ENCODE measurements at places on chromosomes 2 and 18.
A peak's percentile ranks its signal among the peaks of the same experiment; 100 is the strongest.

- DNase-seq = no peak
These were observed 670.3 kb upstream of the HS6ST1 start for GRCh38 chr2:128988967-128989366.

GRCh38 chr2:90069290-90069894 lies 1377.9 kb downstream of the RPIA start:
- no peak for DNase-seq

- DNase-seq = no peak
These were observed 93.8 kb downstream of the NRP2 start for GRCh38 chr2:205776139-205776538.

GRCh38 chr2:8424997-8425900 lies 256.6 kb upstream of the ID2 start:
- no peak for DNase-seq

- DNase-seq = no peak
These were observed 6.7 kb downstream of the TUBB6 start for GRCh38 chr18:12314591-12315305.

DNA sequence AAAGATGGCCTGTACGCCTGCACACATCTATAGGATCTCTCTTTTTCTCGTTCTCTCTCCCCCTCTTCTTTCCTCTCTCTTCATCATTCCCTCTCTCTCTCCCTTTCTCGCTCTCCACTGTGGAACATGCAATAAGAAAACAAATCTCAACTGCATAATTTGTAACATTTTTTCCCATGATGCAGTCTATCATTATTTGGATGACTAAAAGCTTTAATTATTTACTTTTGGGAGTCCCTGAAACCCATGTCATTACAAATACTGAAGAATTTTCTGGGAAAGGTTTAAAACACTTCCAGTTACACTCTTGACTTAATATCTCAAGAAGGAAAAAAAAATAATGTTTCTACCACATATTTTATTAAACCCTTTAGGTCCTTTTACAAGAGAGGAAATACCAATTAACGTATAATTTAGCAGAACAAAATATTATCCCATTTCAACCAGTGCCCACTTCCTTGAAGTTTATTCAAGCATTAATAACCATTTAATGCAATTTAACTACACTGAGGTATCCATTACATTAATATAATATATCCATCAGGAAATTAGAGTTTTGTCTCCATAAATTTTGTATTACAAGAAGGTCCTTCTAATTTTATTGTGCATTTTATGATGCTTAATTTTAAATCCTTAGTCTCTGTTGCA lies 1615.2 kb upstream of the ACVR2A start:
- DNase-seq = no peak

DNA sequence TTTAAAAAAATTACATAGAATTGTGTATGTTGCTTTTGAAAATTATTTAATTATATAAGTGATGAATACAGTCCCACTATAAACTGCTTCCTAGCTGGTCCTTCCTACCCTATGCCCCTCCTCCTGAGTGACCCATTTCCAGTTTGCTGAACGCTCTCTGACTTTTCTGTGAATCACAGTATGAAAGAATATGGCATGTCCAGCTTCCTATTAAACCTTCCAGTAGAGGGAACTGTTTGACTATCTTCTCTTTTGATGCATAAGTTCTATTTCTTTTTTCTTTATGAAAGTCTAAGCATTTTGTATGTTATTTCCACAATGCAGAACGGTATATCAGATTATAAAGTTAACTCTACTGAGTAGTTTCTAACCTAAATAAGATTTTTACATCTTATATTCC lies 41.3 kb downstream of the PSMG2 start:
- DNase-seq = peak; percentile 15

DNA sequence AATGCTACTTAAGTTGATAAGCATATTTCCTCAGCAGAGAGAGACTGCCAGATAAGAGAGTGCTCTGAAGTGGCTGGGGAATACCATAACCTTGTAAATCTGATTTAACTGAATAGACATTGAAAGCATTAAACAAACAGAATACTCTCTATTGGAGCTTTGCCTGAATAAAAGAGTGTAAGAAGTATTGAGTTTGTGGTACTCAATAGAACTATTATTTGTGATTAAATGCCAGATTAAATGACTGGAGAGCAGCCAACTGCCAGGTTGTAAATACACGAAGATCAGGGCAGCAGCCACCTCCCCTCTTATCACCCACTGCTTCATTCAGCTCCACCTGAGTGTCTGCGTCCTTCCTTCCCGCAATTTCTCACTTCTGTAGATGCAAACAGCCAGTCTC lies 373.6 kb downstream of the DCDC2C start:
- DNase-seq = no peak

GRCh38 chr2:33023728-33024500 lies 77.2 kb downstream of the LTBP1 start:
- DNase-seq = no peak

- no peak for DNase-seq
These were observed 917.6 kb upstream of the ACVR2A start for GRCh38 chr2:146927080-146927711.

DNA sequence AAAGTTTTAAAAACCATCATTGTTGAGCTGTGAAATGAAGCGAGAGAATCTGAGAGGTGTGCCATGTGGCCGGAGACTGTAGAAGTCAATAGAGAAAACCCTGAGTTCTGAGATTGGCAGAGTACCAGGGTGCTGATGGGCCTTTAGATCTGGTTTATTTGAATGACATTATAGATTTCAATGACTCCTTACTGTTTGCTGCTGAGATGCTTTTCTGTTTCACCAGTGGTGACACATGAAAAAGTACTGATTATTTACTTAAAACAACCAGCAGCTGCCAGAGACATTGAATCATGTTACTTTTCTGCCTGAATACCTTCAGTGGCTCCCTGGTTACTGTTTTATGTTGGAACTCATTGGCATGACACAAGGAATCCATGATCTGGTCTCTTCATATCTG lies 602.7 kb upstream of the ZNF804A start:
- no peak for DNase-seq

GRCh38 chr18:5424903-5425664 lies 118.7 kb downstream of the EPB41L3 start:
- peak; percentile 30 for DNase-seq

- DNase-seq = no peak
These were observed 142.9 kb upstream of the ZNF521 start for GRCh38 chr18:25494888-25495287.

GRCh38 chr2:36697424-36698066 lies 1.0 kb downstream of the VIT start:
- no peak for DNase-seq

DNA sequence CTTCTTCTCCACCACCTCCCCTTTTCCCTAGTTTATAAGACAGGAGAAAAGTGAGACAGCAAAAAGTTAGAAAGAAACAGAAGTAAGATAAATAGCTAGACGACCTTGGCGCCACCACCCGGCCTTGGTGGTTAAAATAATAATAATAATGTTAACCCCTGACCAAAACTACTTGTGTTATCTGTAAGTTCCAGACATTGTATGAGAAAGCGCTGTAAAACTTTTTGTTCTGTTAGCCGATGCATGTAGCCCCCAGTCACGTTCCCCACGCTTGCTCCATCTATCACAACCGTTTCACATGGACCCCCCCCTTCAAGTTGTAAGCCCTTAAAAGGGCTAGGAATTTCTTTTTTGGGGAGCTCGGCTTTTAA lies 1.5 kb upstream of the BUB1 start:
- no peak for DNase-seq

GRCh38 chr2:46562451-46562840 lies 83.1 kb downstream of the TMEM247 start:
- DNase-seq = no peak

DNA sequence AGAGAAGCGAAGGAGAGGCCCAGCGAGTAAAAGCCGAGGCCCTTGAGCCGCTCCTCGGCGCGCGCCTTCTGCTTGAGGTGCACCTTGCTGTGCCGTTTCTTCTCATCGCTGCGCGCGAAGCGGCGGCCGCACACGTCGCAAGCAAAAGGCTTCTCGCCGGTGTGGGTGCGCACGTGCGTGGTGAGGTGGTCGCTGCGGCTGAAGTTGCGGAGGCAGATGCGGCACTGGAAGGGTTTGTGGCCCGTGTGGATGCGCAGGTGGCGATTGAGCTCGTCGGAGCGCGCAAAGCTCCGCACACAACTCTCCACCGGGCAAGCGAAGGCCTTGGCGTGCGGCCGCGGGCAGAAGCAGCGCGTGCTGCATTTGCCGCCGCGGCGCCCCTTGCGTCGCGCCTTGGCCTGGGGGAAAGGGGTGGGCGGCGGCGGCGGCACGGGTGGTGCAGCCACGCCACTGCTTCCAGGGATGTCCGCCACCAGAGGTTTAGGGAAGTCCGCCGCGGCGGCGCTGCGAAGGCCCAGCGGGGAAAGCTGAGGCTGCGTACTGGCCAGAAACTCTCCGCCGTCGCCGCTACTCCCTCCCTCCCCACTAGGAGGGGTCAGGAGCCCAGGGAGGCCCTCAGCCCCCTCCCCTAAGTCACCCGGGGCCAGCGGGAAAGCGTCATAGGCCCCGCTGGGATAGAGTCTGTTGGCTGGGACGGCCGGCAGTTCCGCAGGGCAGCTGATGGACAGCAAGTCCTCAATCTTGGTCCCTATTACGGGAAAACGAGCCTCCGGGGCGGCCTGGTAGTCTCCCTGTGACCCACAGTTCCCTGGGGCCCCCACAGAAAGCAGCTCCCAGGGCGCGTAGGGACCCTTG lies 1.7 kb downstream of the EGR4 start:
- DNase-seq = no peak
